ENCODE measurements at places on chromosomes 6 and 20.
A peak's percentile ranks its signal among the peaks of the same experiment; 100 is the strongest.

- no peak for DNase-seq
Observed at GRCh38 chr6:71351190-71351589, 62.6 kb downstream of the OGFRL1 start.

- DNase-seq: no peak
Observed at GRCh38 chr6:79536585-79536953, 661 bp downstream of the LCA5 start.

DNA sequence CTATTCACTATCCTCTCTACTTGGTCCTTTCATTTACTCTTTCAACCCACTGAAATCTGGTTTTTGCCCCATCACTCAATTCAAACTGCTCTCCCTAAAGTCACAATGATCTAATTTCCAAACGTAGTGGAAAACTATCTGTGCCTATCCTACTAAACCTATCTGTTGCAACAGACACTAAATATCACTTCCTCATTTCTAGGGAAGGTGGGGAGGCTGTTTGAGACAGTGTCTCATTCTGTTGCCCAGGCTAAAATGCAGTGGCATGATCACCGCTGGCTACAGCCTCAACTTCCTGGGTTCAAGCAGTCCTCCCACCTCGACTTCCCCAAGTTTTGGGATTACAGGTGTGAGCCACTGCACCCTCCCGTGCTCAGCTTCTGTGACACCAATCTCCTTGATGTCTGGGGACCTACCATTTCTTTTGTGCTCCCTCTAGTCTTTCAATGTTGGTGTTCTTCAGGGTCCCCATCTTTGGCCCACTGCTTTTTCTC lies 8.8 kb downstream of the RANBP9 start:
- DNase-seq: no peak

DNA sequence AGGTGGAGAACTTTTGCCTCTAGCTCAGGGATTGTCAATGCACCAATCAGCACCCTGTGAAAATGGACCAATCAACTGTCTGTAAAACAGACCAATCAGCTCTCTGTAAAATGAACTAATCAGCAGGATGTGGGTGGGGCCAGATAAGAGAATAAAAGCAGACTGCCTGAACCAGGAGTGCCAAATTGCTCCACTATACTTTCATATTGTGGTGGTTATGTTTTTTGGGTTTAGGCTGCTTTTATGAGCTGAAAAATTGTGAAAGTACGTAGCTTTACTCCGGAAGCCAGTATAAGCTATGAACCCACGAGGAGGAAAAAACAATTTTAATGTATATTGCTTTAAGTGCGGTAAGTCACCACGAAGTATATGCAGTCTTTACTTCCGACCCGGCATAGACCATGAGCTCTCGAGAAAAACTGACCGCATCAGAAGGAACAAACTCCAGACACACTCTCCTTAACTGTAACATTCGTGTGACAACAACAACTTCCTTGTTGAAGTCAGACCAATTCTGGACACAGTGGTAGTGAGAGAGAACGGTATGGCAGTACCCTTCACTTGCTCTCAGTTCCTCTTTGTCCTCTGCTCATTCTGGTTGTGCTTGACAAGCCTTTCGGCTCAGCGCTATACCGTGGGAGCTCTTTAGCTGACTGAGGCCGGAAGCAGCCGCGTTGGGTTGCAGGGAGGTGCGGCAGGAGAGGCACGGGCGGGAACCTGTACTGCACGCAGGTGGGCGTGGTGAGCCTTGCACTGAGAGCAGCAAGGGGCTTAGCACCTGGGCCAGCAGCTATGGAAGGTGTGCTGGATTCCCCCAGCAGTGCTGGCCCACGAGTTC lies 81.9 kb upstream of the E2F3 start:
- DNase-seq: no peak

GRCh38 chr6:160071805-160072690 lies 49.6 kb upstream of the SLC22A1 start:
- DNase-seq: no peak

DNA sequence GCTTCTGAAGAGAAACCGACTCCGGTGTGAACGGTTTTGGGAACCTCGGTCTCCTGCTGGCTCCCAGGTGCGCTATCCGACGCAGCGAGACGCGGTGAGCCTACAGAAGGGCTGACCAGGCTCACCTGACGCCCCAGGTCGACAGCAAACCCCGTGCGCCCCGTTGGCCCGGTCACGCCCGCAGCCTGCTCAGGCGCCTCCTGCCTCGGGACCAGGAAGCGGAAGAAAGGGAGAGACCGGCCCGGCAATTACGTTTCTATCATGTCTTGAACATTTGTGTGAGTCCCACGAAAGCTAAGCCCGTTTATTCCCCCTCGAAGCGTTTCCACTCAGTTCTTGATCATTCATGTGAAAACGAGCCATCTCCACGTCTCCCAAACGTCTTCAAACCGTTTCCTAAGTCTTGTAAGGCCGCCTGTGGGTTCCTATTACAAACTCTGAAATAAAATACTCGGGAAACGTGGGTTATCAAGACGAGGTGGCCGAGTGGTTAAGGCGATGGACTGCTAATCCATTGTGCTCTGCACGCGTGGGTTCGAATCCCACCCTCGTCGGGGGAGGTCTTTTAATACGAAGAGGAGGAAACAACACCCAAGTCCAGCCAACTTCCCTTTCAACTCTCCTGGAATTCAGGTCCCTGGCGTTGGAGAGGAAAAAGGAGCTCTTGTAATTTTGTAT lies 150.5 kb upstream of the PRSS16 start:
- DNase-seq: peak; percentile 26

- DNase-seq: no peak
Observed at GRCh38 chr20:41304424-41305079, 13.0 kb downstream of the ZHX3 start.

DNA sequence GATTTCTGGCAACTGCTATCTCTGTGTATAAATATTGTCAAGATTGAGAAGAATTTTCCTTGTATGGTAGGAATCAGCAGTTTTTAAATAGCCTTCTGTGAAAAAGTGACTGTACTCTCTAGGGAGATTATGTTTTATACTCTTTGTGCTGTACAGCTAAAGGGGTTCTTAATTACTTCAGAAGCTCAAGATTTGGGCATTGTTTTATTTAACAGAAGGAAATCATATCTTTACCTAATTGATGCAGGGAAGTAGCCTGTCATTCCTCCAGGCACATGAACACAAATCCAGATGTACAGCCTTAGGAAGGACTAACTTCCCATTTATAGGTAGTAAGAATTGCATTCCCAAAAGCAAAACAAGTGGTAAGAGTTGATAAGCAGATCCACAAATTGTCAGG lies 1.3 kb downstream of the CALHM5 start:
- DNase-seq: no peak

DNA sequence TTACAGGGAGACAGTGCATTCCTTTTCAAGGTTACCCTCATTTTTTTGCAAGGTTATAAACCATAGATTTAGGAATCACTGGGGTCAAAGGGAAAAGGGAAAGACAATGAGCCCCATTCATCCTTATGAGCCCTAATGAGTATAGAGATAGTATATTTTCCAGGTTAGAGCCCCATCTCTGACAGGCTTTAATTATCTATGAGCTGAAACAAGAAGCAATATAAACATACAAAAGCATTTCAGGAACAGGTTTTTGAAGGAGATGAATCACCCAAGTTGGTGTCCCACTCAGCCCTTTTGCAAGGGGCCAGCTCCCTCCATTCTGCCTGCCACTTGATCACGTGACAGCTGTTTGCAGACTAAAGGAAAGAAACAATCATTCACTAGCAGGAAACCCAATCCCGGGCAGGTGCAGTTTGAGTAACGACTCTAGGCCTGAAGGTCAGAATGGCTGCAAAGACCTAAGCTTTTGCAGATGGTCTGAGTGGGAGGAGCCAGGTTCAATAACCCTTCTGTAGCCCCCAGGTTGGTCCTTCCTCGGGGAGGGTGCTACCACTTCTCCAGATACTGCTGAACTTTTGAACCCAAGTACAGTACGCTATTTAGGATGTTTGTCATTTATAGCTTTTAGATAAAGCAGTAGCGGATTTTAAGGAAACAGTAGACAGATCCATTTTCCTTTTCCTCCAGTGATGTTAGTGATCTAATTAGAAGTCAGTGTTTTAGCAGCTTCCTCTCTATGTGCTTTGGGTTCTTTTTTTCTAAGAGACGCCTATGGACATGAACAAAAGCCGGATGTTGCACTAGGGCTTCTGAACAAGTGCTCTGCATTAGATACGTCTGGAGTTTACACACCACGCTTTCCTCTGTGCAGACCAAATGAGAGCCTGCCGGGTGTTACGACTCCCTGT lies 253.2 kb downstream of the SOX4 start:
- no peak for DNase-seq

- no peak for DNase-seq
Observed at GRCh38 chr6:133166766-133167165, 74.4 kb upstream of the EYA4 start.

DNA sequence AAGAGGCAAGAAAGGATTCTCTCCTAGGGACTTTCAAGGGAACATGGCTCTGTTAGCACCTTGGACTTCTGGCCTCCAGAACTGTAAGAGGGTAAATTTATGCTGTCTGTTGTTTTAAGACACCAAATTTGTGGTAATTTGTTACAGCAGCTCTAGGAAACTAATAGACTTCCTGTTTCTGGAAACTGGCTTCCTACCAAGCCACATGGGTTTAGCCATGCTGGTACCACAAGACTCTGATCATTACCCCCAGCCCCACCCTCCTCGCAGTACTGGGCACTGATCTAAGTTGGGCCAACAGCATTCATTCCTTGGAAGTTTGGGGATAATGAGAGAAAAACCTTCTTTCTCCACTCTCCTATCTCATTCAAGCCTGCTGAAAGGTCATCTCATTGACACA lies 109.5 kb upstream of the SMLR1 start:
- DNase-seq: no peak

- no peak for DNase-seq
Observed at GRCh38 chr6:111338843-111339242, 144.2 kb downstream of the REV3L start.

DNA sequence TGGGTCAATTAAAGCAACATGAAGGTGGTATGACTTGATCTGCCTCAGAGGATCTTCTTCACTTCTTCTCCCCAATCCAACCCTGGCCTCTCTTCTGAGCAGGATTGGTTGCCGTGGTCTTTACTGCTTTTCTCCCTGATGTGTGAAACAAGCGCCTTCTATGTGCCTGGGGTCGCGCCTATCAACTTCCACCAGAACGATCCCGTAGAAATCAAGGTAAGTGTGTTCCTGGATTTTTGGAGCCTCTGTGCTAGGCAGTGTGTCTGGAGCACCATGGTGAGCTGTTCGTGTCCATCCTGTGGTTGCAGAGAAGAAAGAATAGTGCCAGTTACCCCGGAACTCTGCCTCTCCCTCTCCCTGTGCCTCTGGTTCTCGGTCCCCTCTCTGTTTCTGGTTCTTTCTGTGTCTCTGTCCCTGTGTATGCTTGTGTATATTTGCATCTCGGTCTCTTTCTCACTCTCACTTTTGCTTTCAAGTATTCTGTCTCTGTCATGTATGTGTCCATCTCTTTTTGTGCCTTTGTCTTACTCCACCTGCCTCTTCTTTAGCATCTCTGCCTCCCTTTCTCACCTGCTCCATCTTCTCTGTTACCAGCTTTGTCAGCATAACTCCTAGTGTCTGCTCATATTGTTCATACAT lies 23.5 kb downstream of the TM9SF4 start:
- DNase-seq: no peak

DNA sequence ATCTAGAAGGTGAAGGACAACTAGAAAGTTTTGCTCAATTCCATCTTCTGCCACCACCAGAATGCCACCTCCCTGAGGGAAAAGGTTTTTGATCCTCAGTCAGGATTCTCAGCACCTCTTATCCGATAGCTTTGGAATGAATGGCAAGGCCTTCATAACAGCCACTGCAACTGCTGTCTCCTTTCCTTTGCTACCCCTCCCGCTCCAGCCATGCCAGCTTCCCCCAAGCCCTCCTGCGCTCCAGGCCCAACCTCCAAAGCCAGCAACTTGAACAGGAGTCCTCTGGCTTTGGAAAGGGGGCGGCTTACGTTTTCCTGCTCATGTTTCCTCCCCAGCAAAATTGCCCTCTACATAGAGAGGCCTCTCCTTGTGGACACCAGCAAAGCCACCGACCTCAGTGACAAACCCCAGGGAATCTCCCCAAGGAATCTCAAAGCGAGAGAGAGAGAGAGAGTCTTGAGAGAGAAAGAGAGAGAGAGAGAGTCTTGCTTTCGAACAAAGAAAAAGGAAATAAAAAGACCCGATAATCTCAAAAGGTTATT lies 420 bp upstream of the BTN2A1 start:
- DNase-seq: no peak

DNA sequence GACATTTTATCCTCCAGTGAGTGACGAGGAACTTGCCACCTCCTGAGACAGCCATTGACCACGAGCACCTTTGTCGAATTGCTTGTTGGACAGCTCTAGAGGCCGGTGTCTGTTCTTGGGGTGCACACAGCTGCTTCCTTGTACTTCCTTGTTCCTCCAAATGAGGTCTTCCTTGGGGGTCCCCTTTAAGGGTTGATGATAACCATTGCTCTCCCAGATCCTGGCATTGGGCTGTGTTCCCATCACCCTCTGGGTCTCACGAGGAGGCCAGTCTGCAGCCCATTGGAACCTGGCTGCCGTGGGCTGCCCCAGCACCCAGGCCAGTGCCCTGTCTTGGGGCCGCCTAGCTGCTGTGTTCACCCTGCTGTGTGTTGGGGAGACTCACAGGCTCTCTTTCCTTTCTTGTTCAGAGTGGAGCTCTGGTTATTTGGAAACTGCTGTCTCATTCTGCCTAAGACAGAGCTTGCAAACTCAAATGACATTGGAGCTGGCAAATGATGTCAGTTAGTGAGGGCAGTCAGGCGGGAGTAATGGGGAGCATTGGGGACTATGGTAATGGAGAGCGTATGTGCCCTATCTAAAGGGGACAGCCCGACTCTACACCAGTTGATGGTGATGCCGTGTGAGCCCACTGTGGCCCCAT lies 25.7 kb downstream of the PPP1R16B start:
- no peak for DNase-seq

- DNase-seq: no peak
Observed at GRCh38 chr6:43096451-43097097, 20.5 kb downstream of the PTK7 start.

DNA sequence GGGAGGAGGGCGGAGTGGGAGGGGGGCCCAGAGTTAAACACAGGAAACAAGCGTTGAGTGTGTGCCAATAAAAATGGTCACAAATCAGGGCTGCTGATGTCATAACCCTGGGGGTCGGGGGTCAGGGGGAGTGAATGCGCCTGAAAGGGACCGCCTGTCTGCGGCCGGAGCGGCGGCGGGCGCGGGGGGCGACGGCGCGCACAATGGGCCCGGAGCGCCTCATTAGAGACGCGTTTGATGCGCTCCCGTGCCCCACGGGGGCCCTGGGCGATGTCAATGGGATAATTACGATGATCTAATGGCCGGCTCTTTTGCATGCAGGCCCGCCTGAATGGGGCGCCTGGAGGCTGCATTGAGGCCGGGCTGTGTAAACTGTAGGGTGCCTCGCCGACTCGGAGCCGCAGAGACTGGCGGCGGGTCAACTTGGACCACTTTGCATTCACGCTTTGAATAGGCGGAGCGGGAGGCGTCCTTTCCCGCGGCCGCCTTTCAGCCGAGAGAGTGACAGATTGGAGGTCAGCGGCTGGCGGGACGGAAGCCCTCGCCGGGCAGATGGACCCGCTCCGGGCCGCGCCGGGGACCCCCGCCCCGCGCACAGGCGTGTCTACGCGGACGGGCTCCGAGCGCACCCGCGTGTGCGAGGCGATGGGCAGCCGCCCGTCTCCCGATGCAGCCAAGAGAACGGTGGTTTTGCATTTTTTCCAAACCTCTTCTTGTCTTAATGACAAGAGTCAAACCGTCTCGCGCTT lies 296.1 kb downstream of the TFAP2C start:
- no peak for DNase-seq

- DNase-seq: no peak
Observed at GRCh38 chr6:170057961-170058877, 232.7 kb downstream of the DLL1 start.
